G401 (cell line): ENCODE measurements at places on chromosomes 7 and 10.

DNA sequence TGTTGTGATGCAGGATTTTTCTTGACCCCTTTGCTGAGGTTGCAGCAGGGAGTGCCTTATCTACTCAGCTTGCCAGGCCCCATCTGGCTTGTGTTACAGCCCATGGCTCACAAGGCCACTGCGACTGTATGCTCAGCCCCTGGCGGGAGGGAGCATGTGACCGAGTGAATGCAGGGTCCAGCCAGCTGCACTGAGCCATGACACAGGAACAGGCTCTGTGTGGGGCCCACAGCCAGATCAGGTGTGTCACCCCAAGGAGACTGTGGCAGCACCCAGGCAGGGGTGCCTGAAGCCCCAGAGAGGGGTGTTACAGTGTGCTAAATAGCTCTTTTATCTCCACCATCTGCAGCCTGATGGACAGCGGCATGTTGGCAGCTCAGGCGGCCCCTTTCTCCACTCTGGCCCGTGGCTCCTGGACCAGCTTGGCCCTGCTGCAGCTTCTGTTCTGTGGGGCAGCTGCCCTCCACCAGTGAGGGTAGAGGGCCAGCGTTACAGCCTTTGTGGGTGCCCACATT, 2.6 kb upstream of the PCBD1 start:
- DNase-seq = peak; percentile 15

GRCh38 chr10:97650726-97651125, 10.3 kb downstream of the PI4K2A start:
- no peak for DNase-seq

- DNase-seq = no peak
Measured at GRCh38 chr7:97982647-97983046, 7.3 kb downstream of the OCM2 start.

- DNase-seq = no peak
Measured at GRCh38 chr7:92763636-92764423, 72.5 kb downstream of the CDK6 start.

DNA sequence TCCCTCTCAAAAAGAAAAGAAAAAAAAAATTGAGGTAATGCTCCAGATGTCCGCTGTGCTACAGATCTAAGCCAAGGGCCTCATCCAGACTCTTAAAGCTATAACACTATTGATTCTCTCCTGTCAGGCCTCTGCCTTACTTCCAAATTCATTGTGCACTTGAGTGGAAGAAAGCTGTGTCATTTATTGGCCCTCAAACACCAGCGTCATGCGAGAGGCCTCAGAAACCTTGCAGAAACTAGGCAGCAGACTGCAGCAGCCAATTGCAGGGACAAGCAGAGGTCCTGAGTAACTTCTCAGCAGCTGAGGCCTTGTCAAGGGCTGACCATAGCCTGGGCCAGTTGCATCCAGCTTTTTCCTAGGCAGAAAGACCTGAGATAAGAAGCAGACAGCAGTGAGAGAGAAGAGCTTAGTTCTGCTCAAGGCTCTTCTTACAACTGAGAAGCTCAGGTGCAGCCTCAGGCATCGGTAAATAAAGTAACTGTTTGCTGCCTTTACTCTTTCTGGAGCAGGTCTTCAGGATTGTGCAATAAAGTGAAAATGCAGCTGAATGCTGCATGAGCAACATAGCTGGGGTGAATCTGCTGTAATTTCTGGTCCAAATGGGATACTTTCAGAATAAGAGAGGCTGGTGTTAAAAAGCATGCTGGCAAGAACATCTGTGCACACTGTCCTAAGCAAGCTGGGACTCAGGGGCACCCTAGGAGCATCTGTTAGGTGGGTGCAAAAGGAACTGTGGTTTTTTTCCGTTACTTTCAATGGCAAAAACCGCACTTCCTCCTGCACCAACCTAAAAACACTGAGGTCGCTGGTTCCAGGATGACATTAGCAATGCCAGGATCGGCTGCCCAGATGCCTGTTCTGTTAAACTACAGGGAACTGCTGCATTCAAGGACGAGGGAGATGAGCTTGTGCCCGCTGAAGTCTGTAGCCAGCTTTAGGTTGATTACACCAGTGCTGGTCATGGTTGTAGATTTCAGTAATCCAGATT, 181.8 kb upstream of the PFKP start:
- no peak for DNase-seq

DNA sequence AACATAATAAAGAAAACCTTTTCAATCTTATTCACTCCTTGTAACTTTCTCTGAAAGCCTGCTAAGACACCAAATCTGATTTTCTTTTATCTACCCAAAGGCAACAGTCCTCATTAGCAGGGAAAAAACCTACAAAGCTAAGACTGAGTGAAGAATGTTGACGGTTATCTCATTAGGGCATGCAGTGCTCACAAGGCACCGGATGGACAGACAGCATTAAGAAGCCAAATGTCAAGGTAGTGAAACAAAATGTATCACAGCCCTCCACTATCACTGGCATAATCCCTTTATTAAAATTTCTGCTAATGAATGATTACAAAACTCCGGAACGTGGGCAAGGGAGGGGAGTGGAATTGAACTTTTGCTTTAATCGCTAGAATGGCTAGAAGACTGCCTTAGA, 442.8 kb downstream of the NEBL start:
- DNase-seq = no peak

GRCh38 chr7:65980478-65981250, 1.3 kb downstream of the GUSB start:
- no peak for DNase-seq

DNA sequence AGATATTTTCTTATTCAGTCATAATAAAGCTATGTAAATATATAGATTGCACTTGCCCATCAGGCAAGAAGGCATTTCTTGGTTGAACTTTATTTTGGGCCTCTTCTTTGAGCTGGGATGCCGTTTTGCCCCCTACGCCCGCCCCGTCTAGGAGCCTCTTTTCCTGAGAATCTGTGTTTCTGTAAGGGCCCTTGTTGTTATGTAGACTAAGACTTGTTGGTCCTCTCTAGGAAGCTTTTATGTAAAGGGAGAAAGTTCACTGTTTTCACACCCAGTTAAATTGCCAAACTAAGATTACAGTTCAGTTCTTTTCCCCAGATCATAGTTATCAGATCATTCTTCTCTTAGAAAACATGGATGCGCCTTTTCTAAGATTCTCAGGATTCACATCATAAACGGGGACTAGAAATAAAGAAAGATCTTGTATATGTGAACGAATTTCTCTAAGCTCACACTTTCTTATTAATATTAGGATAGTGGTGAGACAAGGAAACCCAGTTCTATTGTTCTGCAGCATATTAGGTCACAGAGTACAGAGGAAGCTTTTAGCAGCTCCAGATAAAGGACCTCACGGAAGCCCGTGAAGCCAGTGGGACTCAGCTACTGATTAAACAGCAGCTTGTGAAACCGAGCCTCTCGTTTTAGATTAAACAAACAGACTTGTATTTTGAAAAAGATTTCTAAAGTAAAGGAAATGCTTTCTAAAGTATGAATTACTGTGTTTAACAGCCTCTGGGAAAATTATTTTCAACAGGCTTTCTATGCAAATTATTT, 3.8 kb downstream of the LMTK2 start:
- no peak for DNase-seq

GRCh38 chr7:38929460-38930171, 20.6 kb upstream of the VPS41 start:
- DNase-seq = no peak

DNA sequence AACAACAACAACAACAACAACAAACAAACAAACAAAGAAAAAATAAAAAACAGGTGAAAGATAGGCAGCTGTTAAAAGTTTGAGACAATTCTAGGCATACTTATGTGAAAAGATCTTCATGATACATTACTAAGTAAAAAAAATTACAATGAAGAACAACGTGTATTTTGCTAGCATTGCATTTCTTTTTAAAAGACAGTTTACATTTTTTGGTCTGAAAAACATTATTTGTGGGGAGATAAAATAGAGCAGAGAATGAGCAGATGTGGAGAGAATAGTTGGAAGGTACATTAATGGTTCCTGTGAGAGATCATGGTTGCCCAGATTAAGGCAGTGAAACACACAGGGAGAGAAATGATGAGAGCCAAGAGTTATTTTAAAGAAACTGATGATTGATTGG, 210.2 kb upstream of the MKLN1 start:
- DNase-seq = no peak

- DNase-seq = no peak
Measured at GRCh38 chr10:102313221-102313896, 68.0 kb downstream of the GBF1 start.

DNA sequence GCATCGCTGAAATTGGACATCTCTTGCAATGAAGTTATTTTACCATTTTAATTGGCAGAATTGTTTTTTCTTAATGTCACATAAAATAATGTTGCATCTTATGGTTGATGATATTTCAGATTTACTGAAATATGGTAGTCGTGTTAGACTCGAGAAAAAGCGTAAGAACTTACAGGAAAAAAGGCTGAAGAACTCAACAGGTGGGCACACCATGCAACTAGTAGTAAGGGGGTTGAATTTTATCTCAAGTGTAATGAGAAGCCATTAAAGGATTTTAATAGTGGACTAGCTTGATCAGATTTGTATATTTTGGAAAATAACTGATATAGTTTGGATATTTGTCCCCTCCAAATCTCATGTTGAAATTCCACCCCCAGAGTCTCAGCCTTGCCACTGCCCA, 41.1 kb downstream of the MSRB2 start:
- no peak for DNase-seq

- DNase-seq = no peak
Measured at GRCh38 chr10:48282829-48283228, 8.3 kb upstream of the FRMPD2 start.

- peak; percentile 12 for DNase-seq
Measured at GRCh38 chr7:97868788-97869187, 3.4 kb downstream of the ASNS start.

- no peak for DNase-seq
Measured at GRCh38 chr10:5840314-5841307, 27.4 kb upstream of the GDI2 start.

GRCh38 chr10:15313843-15314242, 57.2 kb downstream of the FAM171A1 start:
- peak; percentile 89 for DNase-seq

- no peak for DNase-seq
Measured at GRCh38 chr10:84202349-84202748, 8.0 kb downstream of the CDHR1 start.

- DNase-seq = no peak
Measured at GRCh38 chr7:41029072-41029499, 673.8 kb downstream of the INHBA start.

DNA sequence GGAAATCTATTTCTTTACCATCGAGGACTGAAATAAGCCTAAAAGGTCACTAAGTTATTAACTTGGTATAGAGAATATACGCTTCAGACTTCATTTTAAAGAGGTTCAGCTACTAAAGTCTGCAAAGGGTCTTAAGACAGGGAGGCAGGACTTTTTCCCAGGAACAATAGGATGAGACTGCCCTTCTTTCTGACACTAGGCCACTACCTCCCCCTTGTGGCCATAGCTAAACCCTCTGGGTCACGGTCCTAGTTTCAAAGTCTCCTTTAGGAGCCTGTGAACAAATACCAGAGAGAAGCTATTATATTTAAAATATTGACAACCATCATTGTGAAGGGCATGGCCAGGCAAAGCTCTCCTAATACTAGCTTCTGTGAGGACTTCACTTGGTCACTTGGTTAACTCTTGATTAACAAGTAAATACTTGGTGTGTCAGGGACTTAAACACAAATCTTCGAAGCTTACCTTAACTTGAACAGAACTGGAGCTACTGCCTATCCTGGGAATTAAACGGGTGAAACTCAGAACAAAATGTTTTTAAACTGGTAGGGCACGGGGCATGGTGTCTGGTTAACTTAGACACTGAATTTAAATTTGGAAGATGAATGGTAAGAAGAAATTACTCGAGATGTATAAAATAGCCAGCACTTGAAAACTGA, 75.6 kb downstream of the CCDC6 start:
- DNase-seq = peak; percentile 76

DNA sequence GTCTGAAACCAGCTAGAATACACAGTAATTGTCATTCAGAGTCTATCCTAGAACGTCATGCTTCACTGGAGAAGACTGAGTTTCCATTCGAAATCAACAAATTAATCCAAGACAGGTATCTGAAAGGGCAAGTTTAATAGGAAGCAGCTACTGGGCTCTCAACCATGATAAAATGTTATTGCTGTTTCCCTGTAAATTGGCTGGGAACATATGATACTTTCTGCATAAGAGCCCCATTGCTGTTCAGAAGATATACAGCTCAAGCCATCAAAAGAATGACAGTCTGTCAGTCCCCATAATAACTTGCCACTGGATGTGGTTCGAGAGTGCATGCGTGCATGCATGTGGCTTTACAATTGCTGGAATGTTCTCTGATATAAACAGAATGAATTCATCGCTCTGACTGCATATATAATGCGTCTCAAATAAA, 129.0 kb downstream of the HIBADH start:
- no peak for DNase-seq

DNA sequence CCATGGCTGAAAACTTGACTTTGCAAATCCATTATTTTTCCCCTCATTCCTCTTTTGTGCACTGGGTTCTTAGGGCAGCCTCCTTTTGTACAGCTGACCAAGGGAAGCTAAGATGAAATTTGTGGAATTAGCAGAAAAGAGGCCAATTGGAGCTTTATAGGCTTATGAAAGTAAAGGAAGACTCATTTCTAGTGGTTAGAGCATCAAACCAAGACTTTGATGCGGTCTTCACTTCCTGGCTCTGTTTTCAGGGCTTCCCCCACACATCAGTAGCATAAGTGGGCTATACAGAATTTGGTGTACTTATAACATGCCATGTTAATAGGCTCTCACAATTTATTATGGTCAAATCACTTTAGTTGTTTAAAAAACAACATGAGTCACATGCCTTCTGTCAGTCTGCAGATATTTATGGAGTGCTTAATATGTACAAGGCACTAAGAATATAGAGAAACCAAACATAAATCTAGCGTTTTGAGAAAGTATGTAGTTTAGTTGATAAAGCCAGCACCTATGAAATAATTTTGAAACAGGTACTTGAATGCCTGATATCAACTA, 5.7 kb downstream of the AUTS2 start:
- DNase-seq = no peak

DNA sequence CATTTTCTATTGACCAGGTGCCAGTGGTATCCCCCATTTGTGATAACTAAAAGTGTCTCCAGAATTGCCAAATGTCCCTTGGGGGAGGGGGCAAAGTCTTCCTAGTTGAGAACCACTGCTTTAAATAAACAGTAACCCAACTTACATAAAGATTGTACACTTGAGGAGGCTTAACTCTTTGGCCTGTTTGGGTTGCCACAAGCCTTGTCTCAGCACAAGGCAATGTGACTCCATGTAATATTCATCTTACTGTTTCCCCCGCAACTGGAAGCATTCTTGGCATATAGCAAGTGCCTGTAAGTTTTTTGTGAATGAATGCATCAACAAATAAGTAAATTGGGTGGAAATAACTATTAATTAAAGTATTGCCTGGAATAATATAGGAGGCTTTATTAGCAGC, 108.3 kb downstream of the ANK3 start:
- no peak for DNase-seq

GRCh38 chr7:96380111-96380512, 58.2 kb upstream of the SLC25A13 start:
- DNase-seq = no peak

GRCh38 chr10:1625079-1625478, 112.2 kb downstream of the ADARB2 start:
- no peak for DNase-seq

GRCh38 chr10:122234416-122234815, 36.7 kb upstream of the BTBD16 start:
- DNase-seq = no peak

GRCh38 chr7:95599069-95599468, 2.8 kb upstream of the PDK4 start:
- no peak for DNase-seq

GRCh38 chr10:127407551-127407950, 141.6 kb upstream of the NPS start:
- no peak for DNase-seq

GRCh38 chr7:107105591-107106245, 61.2 kb downstream of the PRKAR2B start:
- DNase-seq = no peak
